PC-3 (cell line): ENCODE measurements at places on chromosomes 2 and 18. TPM values are rescaled to one million over a fixed set of nuclear protein-coding genes. Genes with fewer than 3 reads are reported as not detected.
A peak's percentile ranks its signal among the peaks of the same experiment; 100 is the strongest.

Gene SALL3
- total RNA-seq = not detected in 2 replicates

Gene HJURP
- 31.7 and 37.0 TPM in 2 replicates for total RNA-seq

GRCh38 chr18:48388478-48388877, 20.7 kb downstream of the ZBTB7C start:
- DNase-seq = no peak

DNA sequence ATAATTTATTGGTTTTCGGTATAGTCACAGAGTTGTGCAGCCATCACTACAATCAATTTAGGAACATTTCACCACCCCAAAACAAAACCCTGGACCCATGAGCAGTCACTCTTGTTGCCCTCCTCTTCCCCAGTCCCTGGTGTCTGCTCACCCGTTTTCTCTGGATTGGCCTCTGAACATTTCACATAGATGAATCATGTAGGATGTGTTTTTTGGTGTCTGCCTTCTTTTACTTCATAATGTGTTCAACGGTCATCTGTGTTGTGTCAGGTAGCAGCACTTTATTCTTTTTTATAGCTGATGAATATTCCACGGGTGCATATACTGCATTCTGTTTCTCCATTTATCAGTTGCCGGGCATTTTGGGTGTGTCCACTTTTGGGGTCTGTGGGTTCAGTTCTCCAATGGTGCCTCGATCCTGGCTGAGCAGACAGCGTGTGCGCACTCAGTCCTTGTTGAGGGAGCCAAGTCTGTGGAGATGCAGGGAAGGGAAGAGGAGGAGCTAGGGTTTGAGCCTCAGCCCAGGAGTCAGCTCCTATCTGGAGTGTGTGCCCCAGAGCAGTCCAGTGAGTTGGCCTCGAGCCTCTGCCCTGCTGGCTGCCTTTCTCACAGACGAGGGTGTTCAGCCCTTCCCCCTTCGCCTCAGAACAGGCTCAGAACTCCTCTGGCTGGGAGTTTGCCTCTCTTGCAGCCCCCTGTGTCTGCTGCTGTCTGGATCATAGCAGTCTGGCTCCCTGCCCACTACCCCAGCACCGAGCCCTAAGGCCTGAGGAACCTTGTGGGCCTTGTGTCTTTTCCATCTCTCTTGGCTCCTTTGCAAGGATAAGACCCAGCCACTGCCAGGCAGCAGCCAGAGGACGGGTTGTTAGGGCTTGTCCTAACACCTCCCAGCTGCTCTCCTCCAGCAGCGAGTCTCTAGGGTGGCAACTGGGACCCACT, 18.0 kb downstream of the C2orf74 start:
- DNase-seq = peak; percentile 47

DNA sequence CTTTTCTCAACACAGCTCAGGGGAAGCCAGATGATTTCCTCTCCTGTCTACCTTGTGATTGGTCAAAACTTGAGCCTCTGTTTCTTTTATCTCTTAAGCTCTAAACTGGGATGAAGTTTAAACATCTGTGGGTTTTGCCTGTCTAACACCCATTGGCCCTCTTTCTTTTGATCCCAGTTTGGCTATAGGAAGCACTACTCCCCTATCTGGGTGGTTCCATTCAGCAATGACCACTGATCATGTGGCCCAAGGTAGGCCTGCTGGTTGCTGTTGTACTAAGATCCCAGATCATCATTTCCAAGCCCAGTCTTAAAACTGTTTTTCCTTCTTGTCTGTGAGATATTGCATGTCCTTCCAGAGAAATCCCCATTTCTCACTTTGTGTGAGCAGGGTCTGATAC, 51.6 kb upstream of the STPG4 start:
- no peak for DNase-seq

- no peak for DNase-seq
These were observed 137.1 kb downstream of the CTIF start for GRCh38 chr18:48675912-48676311.
